T-helper 9 cell (primary cell): ENCODE measurements at places on chromosomes 5 and 9.

GRCh38 chr5:10611290-10611689 lies 47.4 kb downstream of the ANKRD33B start:
- DNase-seq = no peak

DNA sequence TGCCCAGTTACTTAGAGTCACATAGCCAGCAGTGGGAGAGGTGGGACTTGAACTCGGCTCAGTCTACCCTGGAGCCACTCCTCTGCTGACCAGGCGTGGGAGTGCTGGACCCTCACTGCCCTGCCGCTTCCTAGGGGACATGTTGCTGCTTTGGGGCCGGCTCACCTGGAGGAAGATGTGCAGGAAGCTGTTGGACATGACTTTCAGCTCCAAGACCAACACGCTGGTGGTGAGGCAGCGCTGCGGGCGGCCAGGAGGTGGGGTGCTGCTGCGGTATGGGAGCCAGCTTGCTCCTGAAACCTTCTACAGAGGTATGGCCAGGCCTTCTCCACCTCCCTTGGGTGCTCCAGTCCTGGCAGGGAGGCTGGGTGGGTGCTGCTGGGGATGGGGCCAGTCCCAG lies 3.4 kb upstream of the CACFD1 start:
- no peak for DNase-seq

- DNase-seq = no peak
Observed at GRCh38 chr5:16558984-16559629, 57.7 kb downstream of the RETREG1 start.

- no peak for DNase-seq
Observed at GRCh38 chr5:115850744-115851416, 9.1 kb downstream of the AP3S1 start.

DNA sequence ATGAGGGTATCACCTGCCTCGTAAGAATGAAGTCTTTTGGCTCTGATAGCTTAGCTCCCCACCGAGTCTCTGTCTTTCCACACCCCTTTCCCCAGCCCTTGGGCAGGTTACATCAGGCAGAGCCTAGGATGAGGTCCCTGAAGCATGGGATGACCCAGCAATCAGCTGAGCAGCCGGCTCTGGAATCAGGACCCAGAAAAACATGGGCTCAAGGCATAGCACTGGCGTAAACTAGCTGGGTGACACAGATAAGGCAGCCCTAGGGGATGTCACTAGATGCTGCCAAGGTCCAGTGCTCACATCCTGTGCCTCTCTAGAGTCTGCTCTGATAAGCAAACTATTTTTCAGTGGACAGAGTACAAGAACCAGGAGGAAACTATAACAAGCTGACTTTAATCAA lies 26.6 kb downstream of the IDNK start:
- no peak for DNase-seq

GRCh38 chr5:58498340-58498942 lies 7.2 kb downstream of the GAPT start:
- DNase-seq = no peak

DNA sequence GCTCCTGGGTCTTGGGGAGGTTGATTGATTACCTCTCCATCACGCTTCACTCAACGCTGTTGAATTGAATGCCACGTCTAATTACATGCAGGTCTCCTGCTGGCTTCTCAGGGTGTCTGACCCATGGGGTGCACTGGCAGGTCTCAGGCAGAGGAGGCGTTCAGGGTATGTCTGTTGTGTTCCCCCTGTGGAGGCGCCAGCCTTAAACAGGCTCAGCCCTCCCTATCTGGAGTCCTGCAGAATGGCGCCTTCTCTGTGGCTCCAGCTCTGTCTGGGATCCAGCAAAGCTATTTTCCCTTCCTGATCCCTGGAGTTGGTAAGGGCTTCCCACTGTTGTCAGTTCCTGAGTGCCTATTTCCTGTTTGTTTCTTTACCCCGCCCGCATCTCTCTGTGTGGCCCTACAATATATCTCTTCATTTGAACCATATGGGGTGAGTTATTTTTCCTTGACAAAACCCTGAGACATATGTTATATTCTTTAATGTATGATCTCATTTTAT lies 150.0 kb downstream of the NTRK2 start:
- no peak for DNase-seq

- DNase-seq = no peak
Observed at GRCh38 chr9:81814401-81814793, 113.8 kb upstream of the SPATA31D4 start.

DNA sequence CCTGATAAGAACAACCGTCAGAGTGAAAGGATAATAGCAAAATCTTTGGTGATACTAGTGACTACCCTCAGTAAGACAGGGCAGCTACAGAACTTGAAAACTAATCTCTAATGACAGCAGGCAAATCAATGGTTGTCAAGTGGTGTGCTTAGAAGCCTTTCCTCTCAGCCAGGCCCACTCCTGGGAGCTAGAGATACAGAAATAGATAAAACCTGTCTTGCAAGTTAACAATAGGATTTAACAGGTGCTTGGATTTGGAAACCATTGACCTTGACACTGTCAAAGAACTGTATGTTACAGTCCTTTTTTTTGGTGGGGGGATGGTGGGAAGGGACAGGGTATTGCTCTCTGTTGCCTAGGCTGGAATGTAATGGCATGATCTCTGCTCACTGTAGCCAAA lies 118.6 kb downstream of the BASP1 start:
- DNase-seq = no peak

DNA sequence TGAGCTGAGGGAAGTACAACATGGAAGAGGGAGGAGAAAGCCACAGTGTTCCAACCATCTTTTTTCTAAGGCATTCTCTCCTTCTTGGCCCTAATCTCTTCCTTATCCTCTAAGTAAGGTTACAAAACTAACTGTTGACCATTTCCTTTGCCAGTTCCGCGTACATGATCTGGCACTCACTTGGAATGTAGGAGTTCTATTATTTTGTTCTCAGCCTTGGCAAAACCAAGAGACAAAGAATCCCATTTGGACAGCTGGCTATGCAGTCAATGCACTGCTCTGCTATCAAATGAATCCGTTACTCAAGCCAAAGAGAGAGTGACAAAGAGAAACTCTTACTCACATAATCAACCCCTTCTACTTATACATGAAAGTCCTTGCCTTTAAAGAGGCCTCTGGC lies 410.3 kb downstream of the DTWD2 start:
- no peak for DNase-seq

- no peak for DNase-seq
Observed at GRCh38 chr5:10839118-10839517, 78.1 kb upstream of the DAP start.

DNA sequence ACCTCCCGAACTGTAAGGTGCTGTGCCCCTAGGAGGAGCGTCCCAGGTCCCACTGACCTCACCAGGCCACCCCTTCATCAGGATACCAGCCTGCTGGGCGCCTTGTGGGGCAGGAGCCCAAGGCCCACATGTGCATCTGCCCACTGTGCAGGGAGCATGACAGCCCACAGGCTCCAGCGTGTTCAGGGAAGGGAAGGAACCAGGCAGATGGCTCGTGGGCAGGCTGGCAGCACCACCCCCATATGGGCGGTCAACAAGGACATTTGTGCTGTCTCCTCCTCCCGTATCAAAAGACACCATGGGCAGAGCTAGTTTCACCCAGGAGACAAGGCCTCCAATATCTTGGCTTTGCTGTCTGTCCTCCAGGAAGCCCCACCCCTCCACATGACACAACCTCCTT lies 85.5 kb upstream of the PPP1R26 start:
- DNase-seq = no peak

- no peak for DNase-seq
Observed at GRCh38 chr5:4370218-4370617, 769.9 kb upstream of the ADAMTS16 start.

GRCh38 chr5:36507332-36507952 lies 99.0 kb upstream of the SLC1A3 start:
- peak; percentile 58 for DNase-seq

GRCh38 chr9:117662651-117663050 lies 41.6 kb upstream of the TLR4 start:
- DNase-seq = no peak

DNA sequence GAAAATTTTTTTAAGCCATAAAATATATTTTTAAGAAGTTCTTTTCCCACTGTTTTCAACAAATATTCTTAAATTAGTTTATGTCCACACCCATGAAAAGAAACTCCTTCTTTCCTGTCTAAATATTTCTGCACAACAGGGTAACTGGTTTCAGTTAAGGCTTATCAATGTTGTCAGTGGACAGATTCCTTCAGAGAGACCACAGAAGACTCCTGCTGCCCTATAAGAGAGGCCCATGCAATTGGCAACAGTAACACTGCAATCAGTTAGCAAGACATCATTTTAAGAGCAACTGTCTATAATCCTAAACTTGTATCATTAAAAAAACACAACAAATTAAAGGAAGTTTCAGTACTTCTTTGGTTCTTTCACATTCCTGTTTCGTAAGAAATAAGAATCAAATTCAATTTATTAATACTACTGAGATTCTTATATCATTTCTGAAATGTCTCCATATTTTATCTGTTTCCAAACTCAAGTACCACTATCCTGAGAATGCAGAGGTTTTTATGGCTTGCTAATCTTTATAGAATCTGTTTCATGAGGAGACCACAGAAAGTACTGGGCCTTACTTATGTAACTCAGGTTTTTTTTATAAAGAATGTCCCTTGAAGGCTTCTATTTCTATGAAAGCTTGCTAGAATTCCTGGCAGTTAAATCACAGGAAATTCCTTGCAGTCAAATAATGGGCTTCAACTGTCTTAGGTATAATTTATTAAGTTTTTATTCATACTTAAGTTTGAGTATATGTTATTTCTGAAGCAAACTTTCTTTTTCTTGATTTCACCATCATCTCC lies 240.2 kb downstream of the RFX3 start:
- DNase-seq = no peak

GRCh38 chr5:79318935-79319614 lies 83.1 kb downstream of the JMY start:
- DNase-seq = no peak

DNA sequence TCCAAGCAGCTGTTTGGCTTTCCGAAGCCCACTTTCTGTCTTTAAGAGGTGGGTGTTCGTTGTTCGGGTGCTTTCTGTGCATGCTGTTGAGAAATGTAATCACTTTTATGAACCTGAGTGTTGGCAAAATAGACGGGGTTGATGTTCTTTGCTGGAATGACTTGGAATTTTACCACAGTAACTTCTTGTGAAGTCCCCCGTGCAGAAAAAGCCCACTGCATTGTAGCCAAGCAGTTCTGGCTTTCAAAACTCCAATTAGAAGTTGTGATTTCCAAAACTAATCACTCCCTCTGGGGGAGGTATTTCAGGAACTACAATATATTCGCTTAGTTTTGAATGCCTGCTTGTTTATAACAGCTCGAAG lies 111.1 kb downstream of the PAM start:
- DNase-seq = no peak

DNA sequence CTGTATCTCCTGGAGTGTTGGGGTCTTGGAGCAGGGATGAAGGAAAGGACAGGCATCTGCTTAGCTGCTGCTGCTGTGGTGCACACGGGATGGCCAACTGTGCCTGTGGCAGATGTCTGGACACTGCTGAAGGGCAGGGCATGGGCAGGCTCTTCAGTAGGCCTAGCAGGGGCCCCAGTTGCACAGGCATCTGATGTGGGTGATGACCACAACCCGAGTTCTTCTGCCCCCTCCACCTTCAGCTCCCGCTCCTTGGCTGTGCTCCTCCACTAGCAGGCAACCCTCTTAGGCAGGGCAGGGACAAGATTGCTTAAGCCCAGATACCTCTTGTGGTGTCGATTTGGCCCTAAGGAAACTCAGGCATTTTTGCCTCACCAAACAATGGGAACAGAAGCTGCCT lies 9.0 kb upstream of the MEGF10 start:
- no peak for DNase-seq
